ENCODE measurements at places on chromosomes 6 and 20. TPM values are rescaled to one million over a fixed set of nuclear protein-coding genes. Genes with fewer than 3 reads are reported as not detected.
A peak's percentile ranks its signal among the peaks of the same experiment; 100 is the strongest.

- no peak overlapping the region for H3K27ac ChIP-seq
- H3K4me3 ChIP-seq: no peak overlapping the region
- no peaks in the 10 kb centered on the region for H3K4me1 ChIP-seq
- H3K27me3 ChIP-seq: no peaks in the 10 kb centered on the region
- no peaks in the 10 kb centered on the region for H3K36me3 ChIP-seq
Observed at GRCh38 chr6:144909753-144910285, 624.7 kb downstream of the UTRN start.

DNA sequence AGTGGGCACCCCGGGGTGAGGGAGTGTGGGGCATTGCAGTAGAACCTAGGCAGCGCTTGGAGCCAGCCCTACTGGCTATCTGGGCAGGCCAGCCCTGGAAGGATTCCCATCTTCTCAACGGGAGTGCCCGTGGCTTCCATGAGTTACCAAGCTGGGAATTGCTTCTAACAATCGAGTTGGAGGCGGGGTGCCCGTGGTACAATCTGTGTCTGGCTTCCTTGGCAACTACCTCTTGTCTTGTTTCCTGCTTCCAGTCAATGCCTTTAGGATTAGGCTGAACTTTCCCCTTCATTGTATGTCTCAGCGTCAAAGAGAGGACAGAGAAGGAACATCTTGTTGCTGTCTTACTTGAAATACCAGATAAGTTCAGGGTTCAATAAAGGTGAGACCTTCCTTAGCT lies 33.3 kb downstream of the PPP1R14C start:
- H3K4me1 ChIP-seq: peaks cover 18% of the 10 kb centered on the region
- DNase-seq: no peak
- no peaks in the 10 kb centered on the region for H3K27me3 ChIP-seq
- H3K36me3 ChIP-seq: no peaks in the 10 kb centered on the region

DNA sequence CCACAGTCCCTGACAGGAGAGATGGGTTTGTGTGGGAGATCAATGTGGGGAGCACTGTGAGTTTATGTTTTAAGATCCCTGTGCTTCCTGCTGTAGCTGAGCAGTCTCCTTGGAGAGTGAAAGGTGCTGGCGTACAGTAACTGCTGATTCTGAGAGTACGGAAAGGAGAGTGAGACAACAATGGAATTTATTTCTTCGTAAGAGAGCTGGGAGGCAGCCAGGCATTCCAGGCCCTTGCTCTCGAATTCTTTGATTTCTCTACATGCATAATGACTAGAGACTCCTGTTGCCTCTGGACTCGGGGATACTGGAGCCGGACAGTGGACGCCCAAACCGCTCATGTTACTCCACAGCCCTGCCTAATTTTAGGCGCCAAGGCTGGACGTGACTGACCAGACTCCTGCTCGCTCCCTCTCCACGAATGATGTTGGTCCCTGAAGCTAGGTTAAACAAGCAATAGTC lies 131.0 kb upstream of the PHACTR1 start:
- DNase-seq: no peak
- H3K4me1 ChIP-seq: peaks cover 3% of the 10 kb centered on the region
- no peak overlapping the region for H3K4me3 ChIP-seq

DNA sequence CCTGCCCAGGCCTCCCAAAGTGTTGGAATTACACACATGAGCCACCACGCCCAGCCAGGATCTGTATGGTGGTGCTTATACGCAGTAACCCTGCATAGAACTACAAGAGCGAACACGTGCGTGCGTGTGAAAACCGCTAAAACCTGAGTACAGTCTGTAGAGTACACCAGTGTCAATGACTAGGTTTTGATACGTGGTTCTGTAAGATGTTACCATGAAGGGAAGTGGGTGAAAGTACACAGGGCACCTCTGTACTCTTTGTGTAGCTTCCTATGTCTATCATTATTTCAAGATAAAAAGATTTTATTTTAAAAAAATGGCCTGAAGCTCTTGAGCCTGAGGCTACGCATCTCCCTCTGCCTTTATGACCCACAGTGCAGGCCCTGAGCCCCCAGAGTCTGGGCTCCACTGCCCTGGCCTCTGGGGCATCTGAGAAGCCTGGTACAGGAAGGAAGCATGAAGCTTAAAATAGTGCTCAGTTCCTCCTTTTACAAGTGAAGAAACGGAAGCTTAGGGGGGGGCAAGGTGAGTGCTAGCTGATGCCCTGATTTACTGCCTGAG lies 21.6 kb downstream of the LY86 start:
- no peak for DNase-seq
- no peaks in the 10 kb centered on the region for H3K4me1 ChIP-seq
- H3K27ac ChIP-seq: no peak overlapping the region
- H3K4me3 ChIP-seq: no peak overlapping the region
- no peaks in the 10 kb centered on the region for H3K27me3 ChIP-seq

GRCh38 chr6:34383161-34383631 lies 9.3 kb downstream of the NUDT3 start:
- peak overlapping the region; percentile 67 for H3K27ac ChIP-seq
- H3K4me3 ChIP-seq: no peak overlapping the region
- H3K4me1 ChIP-seq: peaks cover 9% of the 10 kb centered on the region
- DNase-seq: no peak

GRCh38 chr6:122495612-122496011 lies 24.0 kb upstream of the SERINC1 start:
- no peak for DNase-seq
- no peaks in the 10 kb centered on the region for H3K27me3 ChIP-seq
- H3K4me1 ChIP-seq: no peaks in the 10 kb centered on the region

- peaks cover 88% of the 10 kb centered on the region for H3K4me1 ChIP-seq
- peak overlapping the region; percentile 57 for H3K27ac ChIP-seq
- peaks cover 22% of the 10 kb centered on the region for H3K36me3 ChIP-seq
- DNase-seq: no peak
- peaks cover 8% of the 10 kb centered on the region for H3K27me3 ChIP-seq
Observed at GRCh38 chr20:63254606-63255384, 532 bp upstream of the NKAIN4 start.

DNA sequence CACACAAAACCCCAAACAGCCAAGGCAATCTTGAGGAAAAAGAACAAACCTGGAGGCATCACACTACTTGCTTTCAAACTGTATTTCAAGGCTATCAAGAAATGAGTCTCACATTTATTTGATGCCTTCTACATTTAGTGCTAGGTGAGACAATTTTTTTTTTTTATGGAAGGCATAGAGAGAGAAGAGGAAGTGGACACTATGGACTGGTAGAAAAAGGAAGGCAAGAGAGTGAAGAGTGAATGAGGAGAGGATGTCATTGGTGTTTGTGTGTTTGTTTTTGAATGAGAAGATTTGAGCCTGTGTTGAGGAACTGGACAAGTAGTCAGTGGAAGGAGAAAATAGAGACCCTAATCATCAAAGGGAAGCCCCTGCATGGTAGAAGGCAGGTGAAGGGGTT lies 182.0 kb upstream of the JAG1 start:
- H3K4me1 ChIP-seq: no peaks in the 10 kb centered on the region
- H3K27me3 ChIP-seq: peaks cover 2% of the 10 kb centered on the region

- H3K27ac ChIP-seq: no peak overlapping the region
- no peaks in the 10 kb centered on the region for H3K36me3 ChIP-seq
- DNase-seq: no peak
- no peak overlapping the region for H3K4me3 ChIP-seq
- H3K4me1 ChIP-seq: no peaks in the 10 kb centered on the region
- no peaks in the 10 kb centered on the region for H3K27me3 ChIP-seq
Observed at GRCh38 chr6:139449611-139450000, 75.2 kb upstream of the CITED2 start.

Gene RSPO3
- total RNA-seq: 3.9 TPM

Gene HRH3
- total RNA-seq: 1.8 TPM

Gene KHDC1L
- total RNA-seq: 0.83 TPM

Gene VEGFA
- 74.3 TPM for total RNA-seq

Gene PGC
- total RNA-seq: not detected

Gene FABP7
- 149 TPM for total RNA-seq

Gene SPEF1
- 2.8 TPM for total RNA-seq

Gene MEI4
- 1.7 TPM for total RNA-seq

Gene EGFL8
- 124 TPM for total RNA-seq

Gene PROKR2
- 3.2 TPM for total RNA-seq
